ENCODE measurements at places on chromosomes 4 and X.
A peak's percentile ranks its signal among the peaks of the same experiment; 100 is the strongest.

GRCh38 chr4:106627051-106627450 lies 258.5 kb upstream of the GIMD1 start:
- no peak for DNase-seq

DNA sequence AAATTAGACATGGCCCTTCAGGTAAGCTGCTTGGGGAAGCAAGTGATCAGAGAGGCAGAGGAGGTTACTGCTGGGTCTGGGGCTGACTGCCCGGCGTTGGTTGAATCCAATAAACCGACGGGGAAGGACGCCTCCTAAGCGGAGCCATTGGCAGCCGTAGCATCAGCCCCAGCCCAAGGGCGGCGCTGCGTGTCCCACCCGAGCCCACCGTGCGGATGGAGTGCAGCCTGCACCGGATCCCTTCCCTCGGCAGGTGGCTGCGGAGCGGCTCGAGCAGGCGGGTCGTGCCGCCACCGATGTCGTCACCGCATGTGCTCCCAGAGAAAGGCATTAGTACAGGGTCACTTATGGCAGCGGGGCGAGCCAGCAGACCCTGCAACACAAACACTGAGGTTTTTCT lies 82.1 kb downstream of the ALPK1 start:
- no peak for DNase-seq

DNA sequence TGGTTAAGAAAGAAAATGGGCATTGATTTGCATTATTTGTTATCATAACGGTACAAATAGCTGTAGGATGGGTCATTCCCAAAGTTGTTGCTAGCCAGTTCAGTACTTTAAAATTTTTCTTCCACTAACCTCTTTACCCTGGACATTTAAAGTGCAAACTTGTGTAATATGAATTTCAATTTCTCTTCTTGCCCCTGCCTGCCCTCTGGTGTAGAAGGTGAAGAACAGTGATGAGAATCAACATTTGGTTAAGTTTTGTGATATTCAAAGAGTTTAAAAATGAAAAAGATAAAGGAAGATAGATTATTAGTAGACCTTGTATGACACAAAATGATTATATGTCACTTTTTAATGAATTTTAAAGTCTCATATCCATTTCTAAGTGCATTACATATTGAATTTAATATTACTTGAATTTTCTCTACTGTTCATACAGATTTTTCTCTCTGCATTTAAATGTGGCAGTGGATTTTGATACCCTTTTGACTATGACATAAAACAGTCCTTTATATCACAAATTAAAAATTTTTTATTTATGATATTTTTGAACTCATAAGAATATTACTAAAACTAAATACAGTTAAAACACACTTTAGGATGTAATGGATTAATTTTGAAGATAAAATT lies 337.7 kb downstream of the BMPR1B start:
- no peak for DNase-seq

GRCh38 chrX:133300591-133300990 lies 82.4 kb upstream of the TFDP3 start:
- DNase-seq = no peak

DNA sequence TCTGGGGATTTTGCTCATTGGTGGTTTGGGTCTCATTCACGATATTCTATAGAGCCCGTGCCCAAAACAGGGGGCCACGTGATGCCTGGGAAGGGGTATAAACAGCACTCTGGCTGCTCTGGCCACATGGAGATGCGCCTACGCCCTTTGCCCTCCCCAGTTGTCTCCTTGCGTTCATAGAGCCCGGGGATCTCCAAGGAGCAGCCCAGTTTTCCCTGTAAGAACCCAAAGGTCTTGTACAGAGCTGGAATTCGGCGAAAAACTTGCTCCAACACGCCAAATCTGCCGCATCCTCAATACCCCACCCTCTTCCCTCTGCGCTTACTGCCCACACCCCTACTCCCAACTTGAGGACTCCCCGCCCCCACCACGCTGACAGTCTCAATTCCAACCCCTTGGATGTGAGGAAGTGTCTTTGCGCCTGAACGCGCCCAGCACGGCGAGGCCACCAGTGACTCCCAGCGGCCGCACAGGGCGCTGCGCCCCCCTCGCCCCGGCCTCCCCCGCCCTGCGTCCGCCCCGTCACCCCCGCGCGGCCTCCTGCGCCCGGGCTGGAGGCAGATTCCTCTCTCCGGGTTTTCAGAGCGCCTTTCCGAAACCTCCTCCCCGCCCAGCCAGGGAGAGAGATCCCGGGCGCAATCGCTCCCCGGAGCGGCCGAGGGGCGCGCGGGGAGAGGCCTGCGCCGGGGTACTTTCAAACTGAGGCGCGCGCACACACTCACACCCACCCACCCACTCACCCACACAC lies at the start of gene NHS:
Gene NHS (plus strand): TSS at position 582 of the 748 bp plus-strand sequence. CDS start 558 bp downstream, outside the sequence.
- peak; percentile 20 for DNase-seq

GRCh38 chr4:121304893-121305292 lies 75.9 kb downstream of the QRFPR start:
- DNase-seq = no peak

DNA sequence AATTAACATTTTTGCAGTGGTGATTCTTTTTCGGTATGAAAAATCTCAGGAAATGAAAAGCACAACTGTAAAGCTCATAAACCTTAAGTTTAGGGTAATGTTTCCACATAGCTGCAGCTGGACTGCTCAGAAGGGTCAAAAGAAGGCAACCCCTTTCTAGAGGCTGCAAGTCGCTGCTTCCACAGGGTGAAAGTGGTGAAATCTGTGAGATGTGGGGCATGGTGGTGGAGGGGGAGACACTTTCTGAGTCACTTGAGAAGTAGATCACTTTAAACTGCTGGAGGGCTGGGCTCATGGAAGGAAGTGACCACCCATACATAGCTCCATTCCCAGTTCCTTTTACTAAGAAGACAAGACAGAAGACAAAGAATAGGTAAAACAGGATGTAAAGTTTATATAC lies 8.7 kb downstream of the SFRP2 start:
- no peak for DNase-seq

- no peak for DNase-seq
These were observed 238.8 kb upstream of the PCDH10 start for GRCh38 chr4:132910229-132910748.

DNA sequence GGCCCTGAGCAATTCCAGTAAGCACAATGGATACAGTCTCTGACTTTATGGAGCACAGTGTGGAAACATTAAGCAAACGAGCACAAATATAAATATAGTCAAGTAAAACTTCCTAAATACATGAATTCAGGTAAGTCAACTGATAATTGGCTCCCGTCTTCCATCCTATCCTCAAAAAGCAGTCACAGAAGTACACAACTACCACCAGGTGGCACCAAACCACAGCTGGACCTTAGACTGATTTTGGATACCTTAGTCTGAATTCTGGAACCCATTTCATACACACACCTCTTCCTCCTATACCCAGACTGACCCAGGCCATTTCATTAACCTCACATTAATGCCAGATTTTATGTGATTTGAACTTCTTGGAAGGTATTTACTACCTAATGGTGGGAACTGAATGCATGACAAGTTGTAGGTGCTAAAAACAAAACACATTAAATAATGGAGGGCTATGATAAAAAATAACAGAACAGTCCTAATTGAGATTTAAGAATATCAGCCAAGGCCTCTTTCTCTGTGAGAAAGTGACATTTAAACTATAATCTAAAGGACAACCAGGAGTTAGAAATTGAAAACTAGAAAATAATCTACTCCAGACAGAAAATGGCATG lies 77.5 kb downstream of the ELF2 start:
- peak; percentile 44 for DNase-seq

DNA sequence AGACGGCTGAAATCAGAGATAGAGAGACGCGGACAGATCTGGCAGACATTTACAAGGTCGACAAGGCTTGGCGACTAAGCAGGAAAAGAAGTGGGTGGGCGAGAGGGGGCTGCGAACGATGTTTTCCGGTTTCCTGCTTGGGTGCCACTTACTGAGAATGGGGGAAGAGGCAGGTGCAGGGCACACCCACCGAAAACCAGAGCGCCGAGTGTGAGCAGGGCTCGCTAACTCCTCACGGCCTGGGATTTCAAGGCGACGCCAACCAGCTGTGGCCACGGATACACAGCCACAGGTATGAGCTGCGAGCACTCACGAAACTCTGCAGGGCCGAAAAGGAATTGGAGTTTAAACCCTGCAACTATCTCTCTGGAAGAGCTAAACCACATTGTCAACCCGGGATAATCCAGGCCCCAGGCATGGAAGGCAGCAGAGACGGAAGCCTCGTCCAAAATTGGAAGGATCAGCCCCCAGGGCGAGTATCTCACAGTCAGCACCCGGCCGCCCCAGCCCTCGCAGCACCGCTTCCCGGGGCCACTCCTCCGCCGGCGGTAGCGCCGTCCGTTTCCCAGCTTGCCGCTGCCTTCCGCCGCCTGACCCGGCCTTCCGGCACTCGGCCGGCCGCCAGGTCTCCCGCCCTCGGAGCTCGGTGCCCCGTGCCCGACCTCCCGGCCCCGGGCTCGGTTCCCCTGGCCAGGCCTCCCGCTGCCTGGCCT lies 778 bp downstream of the CASP3 start:
- no peak for DNase-seq

DNA sequence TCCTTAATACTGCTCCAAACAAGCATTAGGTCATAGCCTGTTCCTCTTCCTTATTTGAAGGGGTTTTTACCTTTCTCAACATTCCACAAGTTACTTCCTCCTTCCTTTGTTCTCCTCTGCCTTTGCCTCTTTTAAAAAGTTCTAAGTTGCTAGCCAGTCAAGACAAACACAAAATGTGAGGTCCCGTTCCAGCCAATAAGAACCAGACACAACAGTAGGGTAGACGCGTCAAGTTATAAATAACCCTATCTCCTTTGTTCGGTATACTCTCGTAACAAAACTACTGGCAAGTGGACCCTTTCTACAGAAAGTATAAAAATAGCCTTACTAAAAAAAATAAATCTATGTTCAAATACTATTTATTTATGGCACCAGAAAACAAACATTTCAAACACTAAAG lies 6.3 kb upstream of the ACE2 start:
- DNase-seq = no peak

DNA sequence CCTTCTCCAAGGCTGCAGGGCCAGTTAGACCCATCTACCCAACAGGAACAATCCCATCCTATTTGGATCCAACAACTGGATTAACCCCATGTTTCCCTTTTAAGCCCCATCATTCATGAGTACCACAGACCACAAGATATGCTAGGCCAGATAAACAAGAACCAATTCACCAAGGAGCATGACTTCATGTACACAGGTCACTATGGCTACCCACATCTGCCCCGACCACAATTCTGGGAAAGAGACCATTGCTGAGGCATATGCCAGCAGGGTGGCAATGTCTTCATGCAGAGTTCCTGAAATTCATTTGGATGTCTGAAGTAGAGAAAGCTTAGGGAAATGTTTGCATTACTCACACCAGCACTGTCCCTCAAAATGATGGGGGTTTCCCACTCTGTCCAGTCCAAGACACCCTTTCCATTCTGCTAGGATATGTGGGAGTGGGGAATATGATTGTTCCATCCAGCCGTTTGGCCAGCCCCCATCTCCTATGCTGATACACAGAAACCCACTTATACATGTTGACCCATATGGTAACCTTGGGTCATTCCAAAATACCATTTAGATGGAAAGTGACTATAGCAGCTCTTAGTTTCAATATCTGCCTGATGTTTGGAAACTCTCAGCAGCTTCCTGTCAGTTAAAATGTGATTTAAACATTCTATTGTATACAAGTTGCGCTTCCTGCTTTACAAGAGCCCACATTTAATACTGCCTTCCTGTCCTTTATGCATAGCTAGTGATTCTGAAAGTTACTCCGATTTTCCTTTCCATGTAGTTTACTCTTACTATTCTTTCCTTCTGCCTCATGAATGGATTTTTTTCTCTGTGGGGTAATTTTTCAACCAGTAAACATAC lies 129.0 kb downstream of the AMMECR1 start:
- DNase-seq = no peak

DNA sequence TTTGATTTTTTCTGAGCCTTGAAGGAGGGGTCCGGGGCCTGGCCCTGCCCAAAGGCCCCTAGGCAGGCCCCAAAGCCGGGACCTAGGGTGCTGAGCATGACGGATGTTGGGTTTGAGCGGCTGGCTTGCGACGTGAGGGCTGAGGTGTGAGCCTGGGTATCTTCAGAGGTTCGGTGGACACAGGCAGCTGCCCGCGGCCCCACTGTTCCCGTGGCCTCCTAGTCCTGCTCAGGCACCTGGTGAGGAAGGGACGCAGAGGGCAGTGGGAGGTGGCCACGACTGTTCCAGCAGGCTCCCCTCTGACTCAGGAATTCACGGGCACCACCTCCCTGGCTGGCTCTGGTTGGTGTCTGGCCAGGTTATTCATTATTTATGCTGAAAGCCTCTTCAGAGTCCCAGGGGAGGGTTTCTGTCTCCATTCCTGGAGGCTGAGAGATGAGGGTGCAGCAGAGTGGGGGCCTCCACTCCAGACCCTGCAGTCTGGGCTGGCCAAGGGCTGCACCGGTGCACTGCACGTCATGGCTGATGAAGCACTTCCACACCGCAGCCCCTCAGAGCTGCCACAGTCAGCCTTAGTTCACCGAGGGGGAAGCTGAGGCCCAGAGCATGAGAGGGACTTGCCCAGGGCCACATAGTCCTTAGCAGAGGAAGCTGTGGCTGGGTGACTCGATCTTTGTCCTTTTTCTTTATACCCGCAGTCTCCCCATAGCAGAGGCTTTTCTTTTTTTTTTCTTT lies 2.2 kb downstream of the MSANTD1 start:
- no peak for DNase-seq

DNA sequence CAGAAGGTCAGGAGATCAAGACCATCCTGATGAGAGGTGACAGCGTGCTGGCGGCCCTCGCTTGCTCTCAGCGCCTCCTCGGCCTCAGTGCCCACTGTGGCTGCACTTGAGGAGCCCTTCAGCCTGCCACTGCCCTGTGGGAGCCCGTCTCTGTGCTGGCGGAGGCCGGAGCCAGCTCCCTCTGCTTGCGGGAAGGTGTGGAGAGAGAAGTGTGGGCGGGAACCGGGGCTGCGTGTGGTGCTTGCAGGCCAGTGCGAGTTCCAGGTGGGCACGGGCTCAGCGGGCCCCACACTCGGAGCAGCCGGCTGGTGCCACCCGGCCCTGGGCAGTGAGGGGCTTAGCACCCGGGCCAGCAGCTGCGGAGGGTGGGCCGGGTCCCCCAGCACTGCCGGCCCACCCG lies 286.9 kb downstream of the RAPGEF2 start:
- no peak for DNase-seq

GRCh38 chrX:19839770-19840254 lies 47.6 kb downstream of the SH3KBP1 start:
- no peak for DNase-seq

DNA sequence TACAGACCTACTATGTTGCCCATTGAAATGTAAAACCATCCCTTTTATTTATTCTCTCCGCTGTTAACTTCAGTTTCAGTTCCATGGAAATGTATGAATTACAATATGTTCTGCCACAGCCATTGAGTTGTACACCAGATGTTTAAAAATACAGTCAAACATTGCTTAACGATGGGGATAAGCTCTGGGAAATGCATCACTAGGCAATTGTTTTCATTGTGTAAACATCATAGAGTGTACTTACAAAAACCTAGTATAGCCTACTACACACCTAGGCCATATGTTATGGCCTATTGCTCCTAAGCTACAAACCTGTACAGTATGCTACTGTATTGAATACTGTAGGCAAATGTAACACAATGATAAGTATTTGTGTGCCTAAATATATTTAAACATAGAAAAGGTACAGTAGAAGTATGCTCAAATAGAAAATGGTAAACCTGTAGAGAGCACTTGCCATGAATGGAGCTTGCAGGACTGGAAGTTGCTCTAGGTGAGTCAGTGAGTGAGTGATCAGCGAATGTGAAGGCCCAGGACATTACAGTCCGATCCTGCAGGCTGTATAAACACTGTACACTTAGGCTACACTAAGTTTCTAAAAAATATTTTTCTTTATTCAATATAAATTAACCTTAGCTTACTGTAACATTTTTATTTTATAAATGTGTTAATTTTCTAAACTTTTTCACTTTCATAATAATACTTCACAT lies 2.7 kb upstream of the PF4V1 start:
- no peak for DNase-seq
